Mesendoderm (in vitro differentiated cells): ENCODE measurements at places on chromosomes 5 and 9.

DNA sequence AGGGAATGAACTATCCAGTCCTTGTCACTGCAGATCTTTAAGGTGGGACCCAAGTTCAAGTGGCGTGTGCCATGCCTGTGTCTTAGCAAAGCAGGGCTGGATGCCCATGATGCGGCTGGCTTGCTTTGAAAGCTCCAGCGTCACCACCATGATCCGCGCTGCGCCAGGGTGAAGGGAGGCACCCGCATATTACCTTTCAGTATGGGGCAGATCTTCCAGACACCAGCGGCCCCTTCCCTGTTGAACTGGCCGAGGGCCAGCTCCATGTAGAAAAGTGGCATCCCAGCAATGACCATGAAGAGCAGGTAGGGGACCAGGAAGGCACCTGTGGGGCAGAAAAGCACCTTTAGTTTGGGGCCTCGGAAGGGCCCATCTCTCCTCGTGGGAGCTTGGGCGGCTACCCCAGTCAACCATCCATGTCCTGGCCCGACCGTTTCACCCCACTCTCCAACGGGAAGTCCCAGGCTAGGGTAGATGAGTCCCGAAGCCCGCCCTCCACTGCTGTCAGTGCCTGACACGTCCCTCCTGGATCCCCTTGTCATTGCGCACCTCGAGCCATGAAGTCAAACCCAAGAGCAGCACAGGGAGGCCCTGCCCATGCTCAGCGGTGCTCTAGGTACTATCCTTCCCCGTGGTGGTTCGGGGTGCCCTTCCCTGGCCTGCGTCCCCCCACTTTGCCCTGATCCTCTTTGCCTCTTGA, 3.9 kb downstream of the SLC6A3 start:
- no peak for DNase-seq

GRCh38 chr5:123111502-123111901, 22.5 kb downstream of the PRDM6 start:
- no peak for DNase-seq

- DNase-seq = no peak
Observed at GRCh38 chr5:16582081-16582480, 34.7 kb downstream of the RETREG1 start.

DNA sequence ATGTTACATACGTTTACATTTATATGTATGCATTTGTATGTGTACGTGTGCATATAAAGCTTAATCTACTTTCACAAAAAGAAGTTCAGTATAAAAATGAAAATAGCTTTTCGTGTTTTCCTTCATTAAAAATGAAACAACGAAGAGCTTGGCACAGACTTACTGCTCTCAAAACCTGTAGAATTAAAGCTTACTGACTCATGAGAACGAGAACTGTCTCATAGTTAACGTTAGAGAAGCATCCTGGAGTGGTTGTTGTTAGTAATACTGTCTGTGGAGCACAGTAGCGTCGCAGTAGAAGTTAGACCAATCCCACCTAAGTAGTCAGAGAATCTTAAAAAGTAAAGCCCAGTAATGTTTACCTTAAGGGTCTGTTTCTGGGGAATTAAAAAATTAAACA, 1.3 kb downstream of the MAT2B start:
- DNase-seq = no peak

DNA sequence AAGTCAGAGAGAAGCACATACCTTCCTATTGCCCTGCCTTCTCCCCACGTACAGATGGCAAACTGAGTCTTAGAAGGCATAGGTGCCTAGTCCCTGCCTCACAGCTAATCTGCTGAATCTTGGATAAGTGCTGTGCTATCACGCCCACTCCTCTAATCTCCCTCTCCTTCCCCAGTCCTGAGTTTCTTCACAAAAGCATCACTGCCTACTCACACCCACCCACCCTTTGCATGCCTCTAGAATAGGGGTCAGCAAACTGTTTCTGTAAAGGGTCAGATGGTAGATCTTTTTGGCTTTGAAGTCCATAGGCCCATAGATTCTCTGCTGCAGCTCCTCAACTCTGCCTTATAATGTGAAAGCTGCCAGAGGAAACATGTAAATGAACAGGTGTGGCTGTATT, 23.2 kb upstream of the JADE2 start:
- DNase-seq = no peak

DNA sequence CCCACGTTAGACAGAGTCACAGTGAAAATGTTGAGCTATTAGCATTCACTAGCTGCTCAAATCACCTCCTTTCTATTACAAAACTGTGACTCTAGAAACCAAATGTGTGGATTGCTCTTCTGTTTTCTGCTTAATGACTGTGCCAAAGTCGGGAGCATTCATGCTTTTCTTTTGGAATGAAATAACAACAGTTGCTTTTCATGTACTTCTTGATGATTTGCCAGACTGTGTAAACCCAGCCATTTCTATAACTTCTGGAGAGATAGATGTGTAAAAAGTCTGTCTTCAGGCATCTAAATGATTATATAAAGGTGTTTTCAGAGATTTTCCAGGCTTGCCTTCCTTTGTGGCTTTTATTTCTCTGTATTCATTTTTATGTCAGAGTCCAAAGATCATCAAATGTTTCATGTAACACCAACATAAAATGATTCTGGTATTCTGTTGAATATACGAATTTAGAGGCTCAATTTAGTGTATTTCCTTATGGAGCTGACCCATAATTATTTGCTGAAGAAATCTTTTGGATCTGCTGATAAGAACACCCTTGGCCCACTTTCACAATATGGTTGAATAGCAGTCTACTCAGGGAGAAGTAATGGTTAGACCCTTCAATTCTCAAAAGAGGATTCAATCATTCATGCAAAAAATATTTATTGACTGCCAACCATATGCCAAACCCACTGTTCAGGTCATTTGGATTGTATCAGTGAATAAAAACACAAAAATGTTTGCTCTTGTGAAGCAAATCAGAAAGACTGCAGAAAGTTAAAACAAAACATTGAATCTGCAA, 581.2 kb downstream of the CDH18 start:
- DNase-seq = no peak

- DNase-seq = no peak
Observed at GRCh38 chr5:64183956-64184355, 18.3 kb downstream of the RNF180 start.

- DNase-seq = no peak
Observed at GRCh38 chr9:114155995-114156656, 789 bp downstream of the COL27A1 start.

DNA sequence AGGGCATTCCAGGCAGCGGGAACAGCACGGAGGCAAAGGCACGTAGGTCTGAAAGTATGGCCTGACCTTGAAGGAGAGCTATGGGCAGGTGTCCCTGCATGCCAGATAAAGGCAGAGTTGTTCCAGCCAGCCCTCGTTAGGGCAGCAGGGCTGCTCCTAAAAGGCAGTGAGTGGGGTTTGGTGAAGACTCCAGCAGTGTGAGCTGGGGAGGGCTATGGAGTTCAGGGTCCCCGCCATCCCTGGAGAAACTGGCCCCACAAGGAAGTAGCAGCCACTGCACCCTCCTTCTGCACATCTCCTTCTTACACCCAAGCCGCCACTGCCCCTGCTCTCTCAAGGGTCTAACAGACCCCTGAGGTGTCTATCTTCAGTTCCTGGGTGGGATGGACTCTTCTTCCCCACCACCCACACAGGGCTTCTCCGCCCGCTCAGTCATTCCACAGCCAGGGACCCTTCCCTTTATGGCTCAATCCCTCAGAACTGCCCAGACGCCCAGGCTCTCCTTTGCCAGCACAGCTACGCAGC, 1.4 kb downstream of the AKNA start:
- no peak for DNase-seq

DNA sequence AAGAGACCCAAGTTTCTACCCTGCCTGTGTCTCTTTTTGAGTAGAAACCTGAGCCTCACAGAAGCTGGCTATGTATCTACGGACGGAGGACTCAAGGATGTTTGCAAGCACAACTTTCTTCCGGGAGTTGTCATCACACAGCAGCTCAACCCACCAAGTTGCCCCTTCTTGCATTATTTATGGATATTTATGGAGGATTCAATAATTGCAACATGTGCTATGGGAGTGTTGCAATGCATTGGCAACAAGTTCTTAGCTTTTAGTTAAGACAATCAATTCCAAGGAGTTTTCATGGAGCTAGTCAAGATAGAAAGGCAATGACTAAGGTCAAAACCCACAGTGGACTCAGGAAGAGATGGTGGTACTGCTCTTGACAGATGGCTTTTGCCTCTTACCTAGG, 336.9 kb downstream of the ENC1 start:
- DNase-seq = no peak

- DNase-seq = no peak
Observed at GRCh38 chr9:4224181-4224580, 75.7 kb downstream of the GLIS3 start.

DNA sequence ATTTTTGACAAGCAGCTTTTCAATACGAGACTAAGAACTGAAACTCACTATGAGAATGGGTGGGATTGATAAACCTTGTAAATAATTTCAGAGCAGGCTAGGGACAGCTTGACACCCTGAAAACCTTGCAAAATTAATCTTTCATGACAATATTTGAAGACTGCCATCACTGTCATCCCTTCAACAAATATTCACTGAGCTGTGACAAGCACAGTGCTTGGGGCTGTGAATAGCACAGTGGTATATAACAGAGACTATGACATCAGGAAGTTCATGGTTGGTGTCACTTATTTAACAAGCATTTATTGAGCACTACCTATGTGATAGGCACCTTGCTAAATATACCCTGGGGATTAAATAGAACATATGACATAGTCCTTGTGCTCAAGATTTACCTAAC, 741.0 kb upstream of the RIOK2 start:
- no peak for DNase-seq

- no peak for DNase-seq
Observed at GRCh38 chr9:21121595-21122251, 19.9 kb downstream of the IFNW1 start.

- DNase-seq = no peak
Observed at GRCh38 chr5:154487541-154487940, 9.5 kb upstream of the HAND1 start.
